ENCODE measurements at places on chromosomes 16 and 17. TPM values are rescaled to one million over a fixed set of nuclear protein-coding genes. Genes with fewer than 3 reads are reported as not detected.

DNA sequence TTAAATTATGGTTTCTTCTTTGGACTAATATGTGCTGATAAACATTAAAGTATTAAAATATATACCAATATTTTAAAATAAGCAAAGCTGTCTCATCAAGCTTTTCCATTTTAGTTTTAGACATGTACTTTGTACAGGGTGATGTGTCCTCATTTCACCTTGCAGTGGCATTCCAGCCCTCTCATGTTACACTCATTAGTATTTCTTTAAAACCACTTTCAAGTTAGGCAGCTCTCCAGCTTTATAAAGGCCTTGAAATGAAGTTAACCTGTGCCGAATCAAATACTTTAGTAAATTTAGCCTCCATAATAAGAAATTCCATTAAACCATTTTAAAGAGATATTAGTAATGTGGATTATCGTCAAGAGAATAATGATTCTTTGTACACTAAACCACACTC, 107.6 kb upstream of the HLF start:
- peak; percentile 53 for DNase-seq
- no peaks in the 10 kb centered on the region for H3K36me3 ChIP-seq

GRCh38 chr17:74860229-74860871, 665 bp upstream of the GRIN2C start:
- no peak overlapping the region for H3K4me3 ChIP-seq
- no peaks in the 10 kb centered on the region for H3K4me1 ChIP-seq
- DNase-seq: no peak
- H3K27ac ChIP-seq: no peak overlapping the region
- peaks cover 8% of the 10 kb centered on the region for H3K36me3 ChIP-seq

- H3K36me3 ChIP-seq: no peaks in the 10 kb centered on the region
- H3K4me1 ChIP-seq: peaks cover 36% of the 10 kb centered on the region
- peak; percentile 91 for DNase-seq
- peak overlapping the region; percentile 53 for H3K27ac ChIP-seq
- H3K27me3 ChIP-seq: no peaks in the 10 kb centered on the region
These were observed 50.4 kb upstream of the CIBAR2 start for GRCh38 chr16:85162478-85163277.

GRCh38 chr16:4800290-4801041, 2.0 kb downstream of the ROGDI start:
- H3K27me3 ChIP-seq: no peaks in the 10 kb centered on the region
- DNase-seq: no peak
- H3K27ac ChIP-seq: no peak overlapping the region
- no peak overlapping the region for H3K4me3 ChIP-seq
- H3K4me1 ChIP-seq: peaks cover 5% of the 10 kb centered on the region

DNA sequence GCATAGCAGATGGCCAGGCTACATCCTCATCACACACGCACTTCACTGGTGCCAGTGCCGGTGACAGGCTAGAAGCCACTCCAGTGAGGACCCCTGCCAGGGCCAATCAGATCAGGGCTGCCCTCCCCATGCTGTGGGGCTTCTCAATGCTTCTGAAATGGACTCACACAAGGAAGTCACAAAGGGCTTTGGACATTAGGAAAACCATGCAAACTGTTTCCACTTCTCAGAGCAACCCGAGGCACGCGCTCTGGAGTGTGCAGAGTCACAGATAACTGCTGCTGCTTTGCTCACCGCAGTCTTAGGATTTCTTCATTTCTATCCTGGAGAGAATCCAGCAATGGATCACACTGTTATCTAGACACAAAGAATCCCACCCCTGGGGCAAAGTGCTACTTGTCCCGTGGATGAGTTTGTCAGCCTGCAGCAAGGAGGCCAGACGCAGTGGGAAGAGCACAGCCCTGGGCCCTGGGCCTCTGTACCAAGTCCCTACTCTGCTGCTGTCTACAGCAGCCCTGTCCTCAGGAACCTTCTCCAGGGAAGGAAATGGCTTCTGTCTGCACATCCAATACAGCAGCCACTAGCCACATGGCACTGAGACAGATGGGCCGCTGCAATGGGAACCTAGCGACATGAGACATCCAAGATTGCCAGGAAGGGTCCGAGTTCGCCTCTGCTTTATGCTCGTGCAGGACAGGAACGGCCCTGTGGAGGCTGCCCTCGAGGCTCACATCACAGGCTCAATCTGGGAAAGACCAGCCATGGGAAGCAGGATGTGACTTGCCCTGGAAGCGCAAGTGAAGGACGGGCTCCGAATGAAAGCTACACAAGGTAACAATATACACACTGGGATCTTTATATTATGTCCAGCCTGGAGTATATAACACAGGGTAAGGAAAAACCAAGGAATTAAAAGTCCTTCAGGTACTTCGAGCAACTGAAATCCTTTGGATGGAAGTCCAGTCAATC, 169.3 kb downstream of the ZFHX3 start:
- H3K4me3 ChIP-seq: no peak overlapping the region
- H3K27me3 ChIP-seq: no peaks in the 10 kb centered on the region
- peak; percentile 75 for DNase-seq
- H3K36me3 ChIP-seq: no peaks in the 10 kb centered on the region
- H3K27ac ChIP-seq: peak overlapping the region; percentile 30

DNA sequence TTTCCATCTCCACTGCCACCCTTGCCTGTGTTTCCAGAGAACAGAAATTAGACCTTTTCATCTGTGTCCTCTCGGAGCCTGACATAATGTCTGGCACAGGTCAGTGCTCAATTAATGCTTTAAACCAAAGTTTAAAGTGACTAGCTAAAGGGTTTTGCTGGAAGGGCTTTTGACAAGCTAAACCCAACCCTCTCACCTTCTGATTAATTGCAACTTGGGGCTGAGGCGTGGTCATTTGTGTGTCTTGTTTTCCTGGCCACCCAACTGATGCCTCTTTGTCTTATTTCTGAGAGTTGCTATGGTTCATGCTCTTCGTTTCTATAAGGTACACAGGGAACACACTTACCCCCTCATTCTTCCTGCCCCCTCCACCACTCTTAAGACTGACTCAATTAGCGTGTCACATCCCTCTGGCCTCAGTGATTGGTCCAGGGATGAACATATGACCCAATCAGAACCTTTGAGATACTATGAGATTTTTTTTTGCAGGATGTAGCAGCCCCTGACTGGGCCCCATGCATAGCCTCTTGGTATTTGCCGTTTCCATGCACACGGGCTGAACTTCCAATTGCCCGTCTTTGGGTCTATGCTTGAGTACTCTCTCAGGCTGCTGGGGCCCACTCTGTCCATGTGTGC, 15.8 kb upstream of the BRD7 start:
- H3K4me1 ChIP-seq: no peaks in the 10 kb centered on the region
- no peak for DNase-seq
- H3K4me3 ChIP-seq: no peak overlapping the region
- H3K27ac ChIP-seq: no peak overlapping the region
- H3K27me3 ChIP-seq: peaks cover 20% of the 10 kb centered on the region
- H3K36me3 ChIP-seq: no peaks in the 10 kb centered on the region

DNA sequence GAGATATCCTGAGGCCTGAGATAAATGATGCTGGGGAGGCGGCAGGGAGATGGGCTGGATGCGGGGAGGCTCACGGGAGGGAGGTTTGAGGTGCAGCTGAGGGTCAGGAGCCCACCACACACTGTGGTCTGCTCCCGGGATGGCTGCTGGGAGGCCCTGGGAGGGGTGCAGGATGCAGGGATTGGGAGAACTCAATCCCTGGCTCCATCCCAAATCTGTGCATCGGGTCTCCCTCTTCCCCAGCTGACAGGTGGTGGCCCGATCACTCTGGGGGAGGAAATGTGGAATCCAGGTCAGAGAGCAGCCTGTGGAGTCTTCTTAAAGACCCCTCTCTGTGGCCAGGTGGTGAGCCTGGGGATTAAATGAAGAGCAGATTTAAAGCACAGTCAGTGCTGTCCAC, 12.0 kb downstream of the PHB1 start:
- no peak overlapping the region for H3K27ac ChIP-seq
- no peak overlapping the region for H3K4me3 ChIP-seq
- peaks cover 37% of the 10 kb centered on the region for H3K36me3 ChIP-seq
- no peak for DNase-seq

DNA sequence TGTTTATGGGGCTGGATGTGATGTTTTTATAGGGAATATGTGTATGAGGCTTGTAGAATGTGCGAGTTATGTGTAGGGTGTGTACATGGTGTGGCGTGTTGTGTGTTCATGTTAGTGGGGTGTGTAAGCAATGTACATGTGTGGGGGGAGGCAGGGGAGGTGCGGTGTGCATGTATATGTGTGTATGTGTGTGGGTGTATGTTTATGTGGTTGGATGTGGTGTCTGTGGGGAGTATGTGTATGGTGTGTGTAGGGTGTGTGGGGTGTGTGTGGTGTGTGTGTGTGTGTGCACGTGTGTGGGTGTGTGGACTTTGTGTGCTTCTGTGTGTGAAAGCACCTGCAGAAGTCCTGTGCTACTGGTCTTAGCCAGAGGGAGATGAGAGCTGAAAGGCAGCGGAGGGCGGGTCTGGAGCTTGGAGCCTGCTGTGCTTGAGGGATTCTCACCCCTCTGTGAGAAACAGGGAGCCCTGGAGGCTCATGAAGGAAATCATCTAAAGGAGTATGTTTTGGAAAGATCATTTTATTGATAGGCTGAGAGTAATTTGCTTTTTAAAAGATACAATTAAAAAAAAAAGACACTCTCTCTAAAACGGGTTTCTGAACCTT, 222.7 kb downstream of the HS3ST4 start:
- H3K27ac ChIP-seq: no peak overlapping the region
- no peaks in the 10 kb centered on the region for H3K4me1 ChIP-seq
- no peaks in the 10 kb centered on the region for H3K27me3 ChIP-seq
- DNase-seq: no peak

GRCh38 chr16:68408428-68408827, 39.9 kb downstream of the SMPD3 start:
- no peak overlapping the region for H3K27ac ChIP-seq
- H3K36me3 ChIP-seq: no peaks in the 10 kb centered on the region
- H3K4me1 ChIP-seq: peaks cover 4% of the 10 kb centered on the region
- H3K4me3 ChIP-seq: no peak overlapping the region

- H3K4me3 ChIP-seq: no peak overlapping the region
- DNase-seq: no peak
- peaks cover 23% of the 10 kb centered on the region for H3K36me3 ChIP-seq
- no peak overlapping the region for H3K27ac ChIP-seq
These were observed 119.1 kb upstream of the SMURF2 start for GRCh38 chr17:64781014-64781756.

SEC14L1 gene
- 27.8 TPM for total RNA-seq

RNF222 gene
- total RNA-seq: not detected

TMEM235 gene
- total RNA-seq: not detected

HYDIN gene
- total RNA-seq: 0.18 TPM

OR1A1 gene
- not detected for total RNA-seq

ZG16 gene
- total RNA-seq: not detected

LITAFD gene
- total RNA-seq: not detected

PPP1R27 gene
- not detected for total RNA-seq

Data from IMR-90 (cell line).